Activated CD4-positive, alpha-beta T cell treated with anti-CD3 and anti-CD28 coated beads, Interleukin-2, Interleukin-4, amounts not matched to agents 100 ng/mL and 50 ng/mL, durations not matched to agents 16 hours and 8 hours (primary cell): ENCODE measurements at places on chromosomes 13 and 19.

- peak; percentile 63 for DNase-seq
Observed at GRCh38 chr19:10420444-10421239, at the start of gene PDE4A. TSS of gene PDE4A (plus strand) at chr19:10420538. CDS start at chr19:10420765, 227 bp downstream.

GRCh38 chr19:57675881-57676280 is 5.9 kb upstream of the ZNF551 start:
- no peak for DNase-seq

- no peak for DNase-seq
Observed at GRCh38 chr19:41328842-41329225, 18.9 kb downstream of the CCDC97 start.

GRCh38 chr19:52170863-52171320 is 529 bp downstream of the ZNF836 start:
- no peak for DNase-seq

- no peak for DNase-seq
Observed at GRCh38 chr13:105670179-105670990, 865.1 kb downstream of the EFNB2 start.

- DNase-seq, result no peak
Observed at GRCh38 chr13:53560556-53560955, 531.9 kb downstream of the OLFM4 start.

GRCh38 chr13:41182231-41182630 is 12.1 kb downstream of the KBTBD7 start:
- no peak for DNase-seq

GRCh38 chr13:20002787-20003186 is 44.3 kb downstream of the ZMYM2 start:
- DNase-seq, result no peak

GRCh38 chr19:11435833-11436313 is 438 bp downstream of the PRKCSH start:
- DNase-seq, result peak; percentile 19

- DNase-seq, result no peak
Observed at GRCh38 chr13:28094306-28094705, 6.1 kb downstream of the FLT3 start.

- DNase-seq, result peak; percentile 22
Observed at GRCh38 chr19:3234800-3235199, 10.3 kb downstream of the CELF5 start.

DNA sequence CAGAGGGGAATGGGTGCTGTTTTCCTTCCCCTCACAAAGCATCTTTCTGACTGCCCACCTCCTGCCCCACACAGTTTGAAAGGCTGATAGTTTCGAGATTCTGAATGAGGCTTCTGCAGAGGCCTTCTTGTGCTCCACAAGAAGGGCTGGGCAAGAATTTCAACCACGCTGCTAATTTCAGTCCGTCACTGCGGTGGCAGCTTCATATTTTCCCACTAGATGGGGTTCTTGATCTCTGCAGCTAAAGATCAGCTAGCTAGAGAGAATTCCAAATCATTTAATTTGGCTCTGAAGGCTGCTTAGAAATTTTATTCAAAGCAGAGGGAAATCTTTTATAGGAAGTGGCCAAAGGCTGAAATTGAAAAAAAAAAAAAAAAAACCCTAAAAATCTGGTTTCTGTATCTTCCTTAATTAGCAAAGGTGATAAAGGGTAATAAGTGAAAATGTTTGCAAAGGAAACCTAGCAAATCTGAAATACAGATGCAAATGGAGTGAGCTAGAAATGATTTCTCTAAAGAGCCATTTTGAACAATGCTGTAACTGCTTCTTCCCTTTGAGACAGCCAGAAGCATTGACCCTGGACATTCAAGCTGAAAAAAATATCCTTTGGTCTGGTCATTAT is 38.0 kb upstream of the C13orf42 start:
- no peak for DNase-seq

DNA sequence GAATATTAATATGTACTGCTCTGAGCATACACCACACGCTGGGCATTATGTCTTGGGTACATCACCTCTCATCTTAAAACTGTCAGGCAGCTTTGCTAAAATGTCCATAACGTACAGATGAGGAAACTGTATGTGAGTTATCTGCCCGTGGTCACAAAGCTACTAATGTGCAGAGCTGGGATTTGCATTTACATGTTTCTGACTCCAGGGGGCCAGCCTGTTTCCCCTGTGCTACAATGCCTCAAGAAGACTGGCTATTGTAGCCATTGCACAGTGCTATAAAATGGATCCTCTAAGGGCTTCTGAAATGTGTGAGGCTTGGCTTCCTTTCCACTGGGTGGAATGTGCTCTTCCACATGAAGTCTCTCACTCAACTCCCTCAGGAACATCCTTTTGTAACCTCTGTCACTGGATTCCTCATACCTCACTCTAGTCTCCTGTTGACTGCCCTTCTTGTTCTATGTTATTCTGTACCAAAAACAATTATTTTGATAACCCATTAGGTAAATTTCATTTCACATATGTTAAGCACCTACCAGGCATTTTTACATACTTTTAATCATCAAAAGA is 95.6 kb upstream of the HTR2A start:
- no peak for DNase-seq

DNA sequence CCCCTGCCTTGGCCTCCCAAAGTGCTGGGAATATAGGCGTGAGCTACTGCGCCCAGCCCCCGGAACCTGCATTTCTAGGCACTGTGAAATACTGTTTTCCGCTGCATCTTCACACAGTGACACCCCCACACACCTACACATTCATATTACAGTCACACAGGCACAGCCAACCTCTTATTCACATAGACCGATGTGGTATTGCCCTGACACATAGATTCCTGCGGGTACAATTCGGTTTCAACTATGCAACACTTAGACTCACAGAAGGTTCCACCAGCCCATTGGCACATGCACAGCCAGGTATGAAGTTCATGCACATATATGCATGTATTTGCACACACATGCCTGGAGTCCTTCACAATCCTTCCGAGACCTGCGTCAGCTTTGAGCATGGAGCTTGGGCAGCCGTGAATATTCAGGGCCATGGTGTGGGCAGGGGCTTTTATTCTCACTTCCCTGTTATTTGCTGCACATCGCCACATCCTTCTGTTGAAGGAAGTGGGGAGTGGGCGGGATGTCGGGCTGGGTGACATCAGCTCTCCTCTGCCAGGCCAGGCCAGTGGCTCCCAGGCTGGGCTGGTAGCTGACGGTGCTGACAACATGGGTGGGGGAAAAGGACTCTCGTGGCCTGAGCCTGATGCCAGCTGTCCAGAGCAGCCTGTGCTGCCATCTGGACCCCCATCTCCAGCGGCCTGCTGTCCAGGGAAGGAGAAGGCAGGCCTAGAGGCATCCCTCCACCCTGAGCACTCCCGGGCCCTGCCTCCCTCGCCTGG is 5.4 kb upstream of the CDC37 start:
- peak; percentile 82 for DNase-seq

- no peak for DNase-seq
Observed at GRCh38 chr13:106241974-106242953, 293.2 kb downstream of the EFNB2 start.

- no peak for DNase-seq
Observed at GRCh38 chr13:99347335-99347878, 40.2 kb upstream of the GPR183 start.

DNA sequence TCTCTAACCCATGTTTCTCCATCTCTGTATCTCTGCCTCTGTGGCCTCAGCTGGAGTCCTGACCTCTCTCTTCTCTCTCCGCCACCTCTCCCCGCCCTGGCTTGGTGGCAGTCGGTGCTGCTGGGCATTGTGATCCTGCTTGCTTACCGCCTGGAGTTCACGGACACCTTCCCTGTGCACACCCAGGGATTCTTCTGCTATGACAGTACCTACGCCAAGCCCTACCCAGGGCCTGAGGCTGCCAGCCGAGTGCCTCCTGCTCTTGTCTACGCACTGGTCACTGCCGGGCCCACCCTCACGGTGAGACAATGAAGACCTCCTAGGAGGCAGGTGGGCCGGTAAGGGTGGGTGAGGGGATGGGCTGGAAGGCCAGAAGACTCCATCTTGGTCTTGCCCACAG is 4.2 kb downstream of the PLPPR2 start:
- DNase-seq, result no peak

DNA sequence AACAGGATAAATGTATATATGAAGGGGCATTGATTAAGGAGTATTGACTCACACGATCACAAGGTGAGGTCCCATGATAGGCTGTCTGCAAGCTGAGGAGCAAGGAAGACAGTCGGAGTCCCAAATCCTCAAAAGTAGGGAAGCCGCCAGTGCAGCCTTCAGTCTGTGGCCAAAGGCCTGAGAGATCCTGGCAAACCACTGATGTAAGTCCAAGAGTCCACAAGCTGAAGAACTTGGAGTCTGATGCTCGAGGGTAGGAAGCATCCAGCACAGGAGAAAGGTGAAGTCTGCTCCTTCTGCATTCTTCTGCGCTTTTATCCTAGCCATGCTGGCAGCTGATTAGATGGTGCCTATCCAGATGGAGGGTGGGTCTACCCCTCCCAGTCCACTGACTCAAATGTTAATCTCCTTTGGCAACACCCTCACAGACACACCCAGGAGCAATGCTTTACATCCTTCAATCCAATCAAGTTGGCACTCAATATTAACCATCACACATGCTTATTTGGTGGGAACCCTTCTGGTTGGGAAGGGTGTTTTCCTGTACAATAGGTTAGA is 55.1 kb downstream of the SLAIN1 start:
- no peak for DNase-seq

DNA sequence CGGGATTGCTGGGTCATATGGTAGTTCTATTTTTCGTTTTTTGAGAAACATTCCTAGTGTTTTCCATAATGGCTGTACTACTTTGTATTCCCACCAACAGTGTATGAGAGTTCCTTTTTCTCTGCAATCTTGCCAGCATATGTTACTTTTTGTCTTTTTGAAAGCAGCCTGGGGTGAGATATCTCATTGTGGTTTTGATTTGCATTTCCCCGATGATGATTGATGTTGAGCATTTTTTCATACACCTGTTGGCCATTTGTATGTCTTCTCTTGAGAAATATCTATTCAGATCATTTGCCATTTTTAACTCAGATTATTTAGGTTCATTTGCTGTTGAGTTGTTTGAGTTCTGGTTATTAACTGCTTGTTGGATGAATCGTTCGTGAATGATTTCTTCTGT is 18.5 kb upstream of the ATP12A start:
- no peak for DNase-seq

- DNase-seq, result no peak
Observed at GRCh38 chr19:28569132-28570131, 643.5 kb downstream of the UQCRFS1 start.

DNA sequence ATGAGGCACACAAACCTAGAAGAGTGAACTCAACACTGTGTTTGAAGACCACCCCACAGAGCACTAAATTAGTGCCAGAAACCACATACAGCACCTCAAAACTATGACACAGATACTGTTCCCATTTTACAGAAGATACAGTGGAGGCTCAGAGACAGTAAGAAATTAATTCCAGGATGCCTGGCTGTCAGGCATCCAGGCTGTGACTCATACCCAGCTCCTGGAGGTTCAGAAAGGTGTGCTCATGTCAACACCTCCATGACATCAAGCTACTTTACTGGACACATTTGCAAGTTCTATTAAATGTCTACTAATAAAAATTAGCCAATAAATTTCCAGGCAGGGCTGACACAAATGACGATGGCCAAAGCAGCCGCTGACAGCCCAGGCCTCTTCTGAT is 176.3 kb downstream of the ABCC4 start:
- DNase-seq, result no peak

GRCh38 chr19:13428352-13428751 is 77.9 kb downstream of the CACNA1A start:
- peak; percentile 15 for DNase-seq

DNA sequence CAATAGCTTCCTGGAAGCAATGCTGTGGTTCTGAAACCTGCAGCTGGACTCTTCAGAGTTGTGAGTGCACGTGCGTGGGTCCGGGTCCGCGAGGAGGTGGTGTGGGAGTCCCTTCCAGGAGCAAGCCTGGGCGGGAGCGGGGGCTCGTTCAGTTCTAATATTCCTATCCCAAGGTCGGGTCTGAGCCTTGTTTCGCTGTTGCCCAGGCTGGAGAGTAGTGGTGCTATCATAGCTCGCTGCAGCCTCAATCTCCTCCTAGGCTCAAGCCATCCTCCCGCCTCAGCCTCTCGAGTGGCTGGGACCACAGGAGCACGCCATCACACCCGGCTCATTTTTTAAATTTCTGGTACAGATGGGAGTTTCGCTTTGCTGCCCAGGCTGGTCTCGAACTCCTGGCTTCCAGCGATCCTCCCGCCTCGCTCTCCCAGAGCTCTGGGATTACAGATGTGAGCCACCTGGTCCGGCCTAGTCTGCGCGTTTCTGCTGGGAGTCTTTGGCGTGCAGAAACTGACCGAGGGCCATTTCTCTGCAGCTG is 625 bp downstream of the ZFP82 start:
- no peak for DNase-seq

DNA sequence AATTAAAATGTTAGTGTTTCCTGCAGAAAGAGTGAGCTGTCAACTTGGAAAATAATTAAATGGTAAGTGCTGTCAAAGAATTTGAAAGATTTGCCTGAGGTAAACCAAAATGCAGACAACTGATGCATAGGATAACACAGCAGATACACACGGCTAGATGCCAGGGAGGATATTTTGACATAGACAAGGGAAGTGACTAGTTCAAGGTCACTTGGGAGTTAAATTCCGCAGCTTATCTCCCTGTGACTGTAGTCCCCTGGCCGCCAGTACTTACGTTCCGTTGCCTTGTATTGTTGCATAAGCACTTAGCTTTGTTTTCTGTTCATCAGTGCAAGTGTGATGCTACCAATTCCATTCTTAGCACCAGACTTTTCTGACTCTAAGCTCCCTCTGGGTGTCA is 247.3 kb upstream of the MAB21L1 start:
- DNase-seq, result no peak

DNA sequence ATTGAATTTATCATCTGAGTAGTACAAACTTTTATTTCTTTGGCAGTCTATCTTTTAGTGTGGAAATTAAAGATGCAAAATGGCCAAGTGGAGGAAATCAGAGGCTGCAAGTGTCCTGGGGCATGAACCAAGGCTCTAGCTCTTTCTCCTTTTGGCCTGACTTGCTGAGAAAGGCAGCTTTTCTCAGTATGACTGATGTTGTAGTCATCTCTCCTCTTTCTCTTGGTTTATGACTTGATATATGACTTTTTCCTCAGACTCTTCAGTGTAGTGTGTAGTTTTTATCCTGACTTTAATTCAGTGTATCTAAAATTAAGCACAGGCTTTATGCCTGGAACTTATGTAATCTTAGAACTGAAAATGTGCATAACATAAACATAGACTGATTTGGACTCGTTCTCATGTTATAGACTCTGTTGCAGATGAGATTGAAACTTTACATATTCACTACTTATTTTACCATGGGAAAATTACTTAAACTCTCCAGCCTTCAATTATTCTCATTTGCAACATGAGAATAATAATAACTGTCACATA is 65.7 kb downstream of the SLITRK5 start:
- DNase-seq, result no peak

GRCh38 chr13:112657850-112658445 is 31.9 kb upstream of the ATP11A start:
- no peak for DNase-seq

- DNase-seq, result no peak
Observed at GRCh38 chr13:96104516-96104915, 14.6 kb downstream of the HS6ST3 start.

- no peak for DNase-seq
Observed at GRCh38 chr19:29001141-29001581, 211.8 kb downstream of the UQCRFS1 start.
